LoVo (cell line): ENCODE measurements at places on chromosomes 12 and 14.

DNA sequence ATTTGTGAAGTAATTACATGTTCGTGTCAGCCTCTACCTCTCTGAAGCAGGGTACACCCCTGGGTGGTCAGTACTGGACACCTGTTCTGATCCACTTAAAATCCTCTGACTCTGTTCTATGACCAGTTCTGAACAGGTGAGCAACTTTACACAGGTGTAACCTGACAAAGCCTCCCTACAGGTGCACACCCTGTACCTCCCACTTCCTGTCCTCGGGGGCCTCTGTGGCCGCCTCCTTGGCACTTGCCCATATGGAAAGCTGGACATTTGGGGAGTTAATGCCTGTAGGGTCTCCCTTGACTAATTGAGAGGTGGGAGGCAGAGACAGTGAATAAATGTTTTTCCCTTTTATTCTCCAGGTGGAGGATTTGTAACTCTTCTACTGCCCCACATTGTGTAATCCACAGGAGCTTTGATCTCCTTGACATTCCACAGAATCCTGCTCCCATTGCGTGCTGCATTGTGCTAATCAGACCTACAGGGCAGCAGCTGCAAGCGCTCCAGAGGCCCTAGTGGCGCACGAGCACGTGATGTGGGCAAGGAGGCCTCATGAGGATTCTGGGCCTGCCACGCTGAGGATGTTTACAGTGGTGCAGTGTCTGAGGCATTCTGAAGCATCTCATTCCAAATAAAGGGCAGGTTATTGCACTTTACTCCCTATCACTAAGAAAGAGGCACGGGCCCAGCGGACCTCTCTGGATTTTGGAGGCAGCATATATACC lies 45.8 kb upstream of the BATF start:
- no peak for DNase-seq

GRCh38 chr12:107377596-107378385 lies 284.4 kb upstream of the CRY1 start:
- no peak for DNase-seq

DNA sequence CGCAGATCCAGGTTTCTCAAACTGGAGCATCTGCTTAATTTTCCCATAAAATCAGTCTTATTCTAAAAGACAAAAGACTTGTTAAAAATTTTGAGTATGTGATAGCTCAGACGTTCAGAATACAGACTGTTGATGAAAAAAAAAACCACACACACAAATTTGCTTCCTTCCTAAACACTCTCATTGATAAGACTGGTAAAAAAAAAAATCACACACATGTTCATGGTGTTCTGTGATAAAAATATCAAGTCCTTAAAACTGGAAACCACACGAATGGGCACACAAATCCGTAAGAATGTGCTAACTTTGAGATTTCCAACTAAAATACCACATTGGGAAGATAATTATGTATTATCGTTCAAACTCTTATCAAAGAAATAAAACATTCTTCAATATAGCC lies 6.7 kb upstream of the ARID4A start:
- DNase-seq: no peak

- DNase-seq: no peak
These were observed 162.3 kb downstream of the DAD1 start for GRCh38 chr14:22426711-22427110.

DNA sequence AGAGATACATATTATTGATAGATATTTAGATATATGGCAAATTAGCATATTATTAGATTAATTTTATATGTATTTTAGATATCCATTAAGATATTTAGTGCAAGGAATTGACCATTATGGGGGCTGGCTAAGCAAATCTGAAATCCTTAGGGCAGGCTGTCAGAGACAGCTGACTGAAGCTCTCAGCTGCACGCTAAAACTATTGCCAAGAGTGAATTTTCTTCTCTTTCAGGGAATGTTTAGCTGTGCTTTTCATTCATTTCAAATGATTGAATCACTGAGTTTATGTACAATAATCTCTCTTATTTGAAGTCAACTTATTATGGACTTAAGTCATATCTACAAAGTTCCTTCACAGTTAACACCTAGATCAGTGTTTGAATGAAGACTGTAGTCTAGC lies 566.5 kb downstream of the LRFN5 start:
- no peak for DNase-seq
